ENCODE measurements at places on chromosomes 11 and 22. TPM values are rescaled to one million over a fixed set of nuclear protein-coding genes. Genes with fewer than 3 reads are reported as not detected.

Gene SDHD
- 107 TPM for total RNA-seq

- DNase-seq, result peak; percentile 97
These were observed 23.3 kb upstream of the SERPIND1 start for GRCh38 chr22:20750461-20751184.

DNA sequence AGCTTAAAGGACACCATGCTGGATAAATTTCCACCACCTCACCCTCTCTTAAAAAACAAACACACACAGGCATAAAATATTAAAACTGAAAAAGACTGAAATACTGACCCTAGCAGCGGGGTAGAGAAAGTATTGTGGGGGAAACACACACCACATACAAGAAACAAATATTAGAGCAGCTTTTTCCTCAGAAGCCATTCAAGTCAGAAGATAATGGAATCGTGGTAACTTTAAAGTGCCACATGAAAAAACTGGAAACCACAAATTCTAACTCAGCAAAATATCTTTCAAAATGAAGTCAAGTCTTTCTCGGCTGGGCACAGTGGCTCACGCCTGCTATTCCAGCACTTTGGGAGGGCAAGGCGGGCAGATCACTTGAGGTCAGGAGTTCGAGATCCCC, 223.2 kb downstream of the DYNC2H1 start:
- DNase-seq, result no peak

GRCh38 chr11:35654711-35655110, 7.9 kb upstream of the TRIM44 start:
- DNase-seq, result no peak

DNA sequence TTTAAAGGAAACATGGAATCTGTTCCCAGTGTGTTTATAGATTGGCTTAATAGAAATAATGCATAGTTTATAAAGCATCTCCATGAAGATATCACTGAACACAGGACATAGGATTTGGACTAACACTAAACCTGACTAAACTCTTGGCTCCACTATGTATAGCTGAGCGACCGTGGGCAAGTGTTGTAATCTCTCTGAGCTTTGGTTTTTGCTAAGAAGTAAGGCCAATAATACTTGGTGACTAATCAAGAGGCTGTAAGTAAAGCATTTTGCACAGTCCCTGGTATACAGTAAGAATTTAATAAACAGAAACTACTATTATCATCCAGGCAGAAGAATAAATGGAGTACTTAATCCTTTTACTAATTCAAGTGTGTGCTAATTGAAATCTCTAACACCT, 125.5 kb upstream of the MTMR2 start:
- no peak for DNase-seq

DNA sequence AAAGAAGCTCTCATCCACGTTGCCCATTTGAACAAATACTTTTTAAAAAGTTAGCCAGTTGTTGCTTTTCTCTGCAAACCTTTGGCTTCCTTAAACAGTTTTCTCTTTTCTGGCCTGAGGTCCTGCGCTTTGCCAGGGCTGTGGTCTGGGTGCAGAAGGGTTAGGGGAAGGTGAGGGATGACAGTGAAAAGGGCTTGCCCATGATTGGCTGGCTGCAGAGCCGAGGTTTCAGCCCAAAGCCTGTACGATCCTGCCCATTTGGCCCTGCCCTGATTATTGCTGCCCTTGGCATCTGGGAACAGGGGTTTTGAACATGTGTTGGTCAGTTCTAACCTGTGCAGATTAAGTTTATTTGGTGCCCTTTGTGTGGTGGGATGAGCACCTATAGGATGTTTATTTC, 1.5 kb downstream of the INCENP start:
- no peak for DNase-seq

DNA sequence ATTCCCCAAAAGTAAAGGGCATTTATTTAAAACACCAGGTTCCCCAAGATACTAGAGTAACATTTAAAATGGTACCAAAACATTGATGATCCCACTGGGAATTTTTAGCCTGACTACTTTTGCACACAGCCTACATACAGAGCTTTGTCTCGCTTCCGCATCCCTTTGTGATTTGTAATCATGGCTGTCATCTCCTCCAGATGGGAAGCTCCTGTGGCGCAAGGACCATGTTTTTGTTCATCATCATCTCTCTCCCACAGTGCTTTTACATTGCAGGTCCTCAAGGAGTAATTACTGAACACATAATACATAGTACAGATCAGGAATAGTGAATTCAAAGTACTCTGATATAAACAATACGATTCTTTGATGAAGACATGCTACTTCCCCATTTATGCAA, 231.2 kb upstream of the MTNR1B start:
- no peak for DNase-seq

Data from myocyte (in vitro differentiated cells).